ENCODE measurements at places on chromosomes 7 and 10.
A peak's percentile ranks its signal among the peaks of the same experiment; 100 is the strongest.

- peak; percentile 78 for DNase-seq
These were observed 21.0 kb upstream of the EPC1 start for GRCh38 chr10:32367793-32368453.

DNA sequence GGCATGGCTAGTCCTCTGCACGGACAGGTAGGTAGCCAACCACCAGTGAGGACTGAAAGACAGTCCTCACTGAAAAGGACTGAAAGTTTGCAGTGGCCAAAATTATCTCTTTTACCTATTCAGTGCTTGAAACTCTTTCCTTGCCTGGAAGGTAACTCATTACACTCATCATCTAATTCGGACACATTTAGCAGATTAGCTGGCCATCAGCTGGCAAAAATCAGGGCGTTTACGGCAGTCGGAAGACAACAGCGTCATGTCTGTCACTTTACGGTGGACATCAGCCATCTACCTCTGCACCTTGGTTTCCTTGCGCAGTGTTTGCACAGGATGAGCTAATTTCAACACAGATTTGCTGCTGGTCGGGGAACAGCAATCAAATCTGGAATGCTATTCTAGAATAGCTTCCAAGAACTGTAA, 740 bp downstream of the ANXA7 start:
- DNase-seq: peak; percentile 44

DNA sequence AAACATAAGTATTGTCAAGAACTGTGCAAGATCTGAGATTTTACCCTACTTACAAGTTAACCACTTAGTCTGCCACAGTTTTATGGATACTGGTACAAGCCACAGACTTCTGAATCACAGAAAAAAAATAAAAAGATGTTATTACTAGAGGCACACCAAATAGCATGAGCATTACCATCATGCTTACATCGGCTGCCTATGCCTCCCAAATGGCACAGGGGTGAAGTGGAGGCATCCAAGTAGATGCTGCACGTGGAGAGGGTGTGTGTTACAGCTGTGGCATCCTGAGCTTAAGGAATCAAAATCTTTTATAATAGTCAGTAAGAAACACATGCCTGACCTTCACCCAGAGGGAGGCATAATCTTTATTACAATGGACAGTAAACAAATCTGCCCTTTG, 207.8 kb downstream of the TFEC start:
- DNase-seq: no peak

DNA sequence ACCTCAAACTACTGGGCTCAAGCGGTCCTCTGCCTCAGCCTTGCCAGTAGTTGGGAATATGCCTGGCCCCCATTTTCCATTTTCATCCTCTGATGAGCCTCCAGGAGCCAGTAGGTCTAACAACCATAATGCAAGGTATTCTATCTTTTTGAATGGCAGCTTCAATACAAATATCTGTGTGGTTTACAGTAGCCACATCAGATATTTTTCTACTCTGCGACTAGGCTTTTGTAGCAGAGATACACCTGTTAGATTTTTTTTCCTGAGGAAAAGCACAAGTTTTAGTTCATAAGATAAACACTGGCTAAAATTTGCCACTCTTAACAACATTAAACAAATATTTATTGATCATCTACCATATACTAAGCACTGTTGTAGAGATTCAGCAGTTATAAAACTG, 3.9 kb upstream of the GLCCI1 start:
- DNase-seq: no peak

DNA sequence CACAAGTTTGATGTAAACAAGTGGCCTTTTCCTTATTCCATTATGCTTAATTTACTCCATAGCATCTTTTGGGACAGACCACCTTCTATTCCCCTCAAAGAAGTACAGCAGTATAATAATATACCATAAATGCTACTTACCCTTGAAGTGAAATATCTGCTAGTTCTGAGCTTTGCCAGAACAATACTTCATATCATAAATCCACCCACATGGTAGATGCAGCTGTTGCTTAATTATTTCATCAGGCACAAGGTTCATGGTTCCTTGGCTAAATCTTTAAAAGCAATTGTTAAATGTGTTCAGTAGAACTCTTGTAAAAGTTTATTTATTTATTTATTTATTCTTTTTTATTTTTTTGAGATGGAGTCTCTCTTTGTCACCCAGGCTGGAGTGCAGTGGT, 32.9 kb downstream of the CSTF2T start:
- no peak for DNase-seq

- DNase-seq: no peak
These were observed 55.0 kb downstream of the CDH23 start for GRCh38 chr10:71451754-71452153.

DNA sequence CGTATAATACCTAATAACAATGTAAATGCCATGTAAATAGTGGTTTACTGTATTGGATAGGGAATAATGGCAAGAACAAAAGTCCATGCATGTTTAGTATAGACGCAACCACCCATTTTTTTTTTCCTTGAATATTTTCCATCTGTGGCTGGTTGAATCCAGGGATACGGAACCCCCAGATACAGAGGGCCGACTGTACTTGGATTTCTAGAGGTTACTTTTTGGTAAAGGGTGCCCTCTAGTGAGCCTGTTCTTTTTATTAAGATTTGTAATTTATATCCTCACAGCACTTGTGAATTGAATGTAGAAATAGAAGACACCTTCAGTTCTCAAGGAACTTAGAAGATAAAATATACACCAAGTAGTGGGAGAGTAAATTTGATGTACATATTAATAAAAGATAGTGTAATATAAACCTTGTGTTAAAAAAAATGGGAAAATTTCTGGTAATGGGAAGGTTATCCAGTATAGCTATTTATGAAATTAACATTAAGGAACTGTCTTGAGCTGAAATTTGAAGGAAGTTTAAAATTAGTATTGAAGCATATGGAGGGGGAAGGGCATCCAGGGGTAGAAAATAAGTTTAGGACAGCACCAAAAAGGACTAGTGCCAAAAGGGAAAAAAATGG, 32.0 kb downstream of the EXOC6 start:
- no peak for DNase-seq

GRCh38 chr10:35413985-35414861, 77.9 kb downstream of the CCNY start:
- peak; percentile 47 for DNase-seq

GRCh38 chr10:75498884-75499350, 67.5 kb downstream of the LRMDA start:
- DNase-seq: no peak

DNA sequence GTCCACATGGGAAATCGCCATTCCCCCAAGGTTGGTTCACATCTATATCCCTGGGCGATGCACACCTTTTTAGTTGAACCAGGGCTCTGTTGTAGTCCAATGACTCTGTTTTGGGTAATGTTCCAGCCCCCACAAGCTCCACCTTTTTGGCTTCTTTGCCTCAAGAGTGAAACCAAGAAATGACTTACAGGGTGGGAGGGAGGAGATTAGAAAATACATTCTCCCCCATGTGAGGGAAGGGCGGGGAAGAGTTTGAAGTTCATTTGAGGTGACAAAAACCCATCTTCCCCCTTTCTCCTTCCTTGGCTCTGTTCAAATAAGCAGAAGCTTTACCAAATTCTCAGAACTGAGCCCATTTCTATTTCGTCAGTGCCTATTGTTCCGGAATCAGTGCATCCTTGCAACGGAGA, 82.8 kb downstream of the GATA3 start:
- peak; percentile 30 for DNase-seq

DNA sequence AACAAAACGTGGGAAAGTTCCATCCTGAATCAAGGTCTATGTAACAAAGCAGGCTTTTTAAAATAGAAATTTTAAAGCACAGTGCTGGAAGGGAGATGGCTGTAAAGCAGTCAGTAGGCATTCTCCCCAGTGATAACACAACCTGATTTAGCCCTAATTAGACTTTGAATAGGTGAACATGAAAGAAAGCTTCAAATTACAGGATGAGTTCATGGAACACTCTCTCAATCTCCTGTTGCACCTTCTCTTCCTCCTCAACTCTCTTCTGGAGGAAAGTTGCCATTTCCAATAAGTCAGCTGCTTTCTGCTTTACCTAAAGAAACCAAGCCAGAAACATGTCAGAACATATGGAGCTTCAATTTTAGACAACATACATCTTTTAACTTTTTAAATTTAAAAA, 20.1 kb downstream of the SFR1 start:
- DNase-seq: no peak

GRCh38 chr10:105073999-105074398, 432.9 kb downstream of the SORCS3 start:
- DNase-seq: no peak

DNA sequence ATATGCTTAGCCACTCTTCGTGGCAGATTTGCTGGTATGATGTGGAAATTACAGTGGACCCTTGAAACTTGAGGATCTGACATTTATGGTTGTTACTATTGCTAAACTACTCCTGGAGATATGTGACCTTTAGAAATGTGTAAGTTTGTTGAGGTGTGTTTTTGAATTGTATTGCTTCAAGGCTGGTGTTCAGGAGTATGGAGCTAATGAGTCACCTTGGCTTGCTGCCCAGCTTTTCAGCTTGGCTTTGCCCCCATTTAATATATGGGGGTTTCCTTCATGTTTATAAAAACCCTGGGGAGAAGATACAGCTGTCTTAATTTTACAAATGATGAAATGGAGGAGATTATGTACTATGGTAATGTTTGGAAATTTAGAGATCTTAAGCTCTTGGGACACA, 11.6 kb downstream of the HBP1 start:
- peak; percentile 79 for DNase-seq

DNA sequence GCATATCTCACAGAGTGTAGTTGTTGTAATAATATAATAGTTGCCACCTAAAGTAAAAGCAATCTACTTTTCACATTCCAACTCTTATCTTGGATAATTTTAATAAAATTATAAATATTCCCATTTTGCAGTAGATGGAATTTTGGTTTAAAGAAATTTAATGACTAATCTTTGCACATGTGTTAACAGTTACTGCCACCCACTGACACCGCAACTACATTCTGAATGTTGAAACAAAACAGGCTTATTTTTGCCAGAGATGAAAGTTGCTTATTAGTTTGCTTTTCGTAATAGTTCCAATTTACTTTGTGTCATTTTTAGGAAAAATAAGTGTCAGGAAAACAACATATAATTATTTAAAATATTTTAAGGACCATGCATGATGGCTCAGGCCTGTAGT, 557.5 kb upstream of the PCDH15 start:
- DNase-seq: no peak

DNA sequence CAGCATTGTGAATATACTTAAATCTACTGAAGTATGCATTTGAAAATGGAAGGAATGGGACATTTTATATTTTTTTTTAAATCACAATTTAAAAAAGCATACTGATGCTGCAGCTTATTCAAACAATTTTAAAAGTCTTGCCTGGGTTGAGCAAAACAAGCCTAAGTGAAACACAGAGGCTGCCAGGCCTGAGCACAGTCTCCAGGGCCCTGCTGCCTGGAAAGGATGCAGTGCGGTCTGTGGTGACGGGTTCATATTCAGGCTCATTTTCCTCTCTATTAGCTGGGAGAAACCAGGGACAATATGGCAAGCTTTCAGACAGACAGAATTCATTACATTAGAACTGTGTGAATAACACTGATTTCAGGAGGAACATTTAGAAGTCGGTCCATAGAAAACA, 251.9 kb downstream of the COBL start:
- DNase-seq: no peak

GRCh38 chr7:131625817-131626372, 69.5 kb upstream of the PODXL start:
- DNase-seq: no peak

DNA sequence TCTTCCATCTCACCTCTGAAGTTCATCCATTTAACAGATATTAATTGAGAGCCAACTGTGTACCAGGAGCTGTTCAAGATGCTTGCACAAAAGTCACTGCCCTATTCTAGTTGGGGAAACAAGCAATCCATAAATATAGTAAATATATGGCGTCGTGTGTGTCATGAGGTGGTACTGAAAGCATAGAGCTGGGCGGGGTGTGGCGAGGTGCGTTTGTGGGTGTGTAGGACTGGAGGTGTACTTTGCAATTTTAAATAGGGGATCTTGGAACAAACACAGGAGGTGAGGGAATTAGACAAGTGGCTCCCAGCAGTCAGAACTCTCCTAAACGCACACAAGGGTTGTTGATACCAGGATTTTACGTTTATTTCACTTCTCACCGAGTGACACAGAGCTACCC, 490 bp upstream of the ZNF239 start:
- DNase-seq: no peak

DNA sequence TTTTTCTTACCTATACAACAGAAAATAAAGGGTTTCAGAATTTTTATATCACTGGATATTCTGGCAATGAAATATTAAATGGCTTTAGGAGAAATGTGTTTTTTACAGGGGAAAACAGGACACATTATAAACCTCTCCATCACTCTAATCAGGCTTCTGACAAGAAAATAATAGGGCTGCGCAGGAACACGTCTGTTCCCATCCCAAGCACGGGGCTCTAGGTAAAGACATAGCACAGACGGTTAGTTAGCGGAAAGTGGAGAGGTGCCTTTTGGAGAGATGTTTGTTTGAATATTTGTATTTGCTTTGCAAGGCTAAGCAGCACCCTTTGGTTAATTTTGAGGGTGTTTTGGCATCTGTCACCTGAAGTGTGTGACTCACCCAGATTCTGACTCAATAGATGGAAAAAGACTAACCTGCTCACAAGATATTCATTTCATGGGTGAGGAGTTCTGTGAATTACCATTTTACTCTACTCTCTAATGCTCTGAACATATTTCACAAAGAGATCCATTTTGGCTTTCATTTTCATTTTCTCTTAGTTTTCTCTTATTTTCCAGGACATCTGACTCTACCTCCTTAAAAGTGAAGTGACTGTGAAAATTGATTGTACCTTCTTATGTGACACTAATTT, 174.5 kb upstream of the AKR1E2 start:
- DNase-seq: no peak

Measured in activated naive CD4-positive, alpha-beta T cell treated with anti-CD3 and anti-CD28 coated beads, Interleukin-2, amount 50 U/mL, for 16 hours (primary cell).